Activated CD4-positive, alpha-beta T cell treated with anti-CD3 and anti-CD28 coated beads, Interleukin-2, amount 10 ng/mL, durations not matched to agents 7 days and 5 days (primary cell): ENCODE measurements at places on chromosomes 6 and 20.

GRCh38 chr6:24401458-24401857 is 1.3 kb upstream of the MRS2 start:
- no peak for DNase-seq

DNA sequence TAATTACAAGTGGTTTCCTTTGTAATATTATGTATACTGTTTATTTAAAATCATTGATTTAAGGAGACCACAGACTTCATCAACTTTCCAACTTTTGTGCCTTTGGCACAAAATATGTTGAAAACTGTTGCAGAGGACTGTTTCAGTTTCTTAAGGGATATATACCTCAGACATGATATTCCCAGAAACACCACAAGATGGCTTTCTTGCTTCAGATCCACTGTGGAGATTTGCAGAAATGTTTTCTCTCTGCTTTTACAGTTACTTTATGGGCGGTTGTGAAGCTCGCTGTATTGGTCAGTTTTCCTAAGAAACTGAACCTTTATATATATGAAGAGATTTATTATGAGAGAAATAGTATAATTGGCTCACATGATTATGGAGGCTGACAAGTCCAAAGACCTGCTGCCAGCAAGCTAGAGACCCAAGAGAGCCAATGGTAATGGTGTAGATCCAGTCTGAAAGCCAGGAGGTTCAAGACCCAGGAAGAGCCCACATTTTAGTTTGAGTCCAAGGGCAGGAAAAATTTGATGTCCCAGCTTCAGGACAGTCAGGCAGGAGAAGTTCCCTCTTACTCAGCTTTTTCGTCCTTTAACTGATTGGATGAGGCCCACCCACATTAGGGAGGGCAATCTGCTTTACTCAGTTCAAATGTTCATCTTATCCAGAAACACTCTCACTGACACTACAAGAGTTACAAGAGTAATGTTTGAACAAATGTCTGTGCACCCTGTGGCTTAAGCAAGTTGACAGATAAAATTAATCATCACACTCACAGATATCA is 12.8 kb downstream of the ME1 start:
- no peak for DNase-seq

DNA sequence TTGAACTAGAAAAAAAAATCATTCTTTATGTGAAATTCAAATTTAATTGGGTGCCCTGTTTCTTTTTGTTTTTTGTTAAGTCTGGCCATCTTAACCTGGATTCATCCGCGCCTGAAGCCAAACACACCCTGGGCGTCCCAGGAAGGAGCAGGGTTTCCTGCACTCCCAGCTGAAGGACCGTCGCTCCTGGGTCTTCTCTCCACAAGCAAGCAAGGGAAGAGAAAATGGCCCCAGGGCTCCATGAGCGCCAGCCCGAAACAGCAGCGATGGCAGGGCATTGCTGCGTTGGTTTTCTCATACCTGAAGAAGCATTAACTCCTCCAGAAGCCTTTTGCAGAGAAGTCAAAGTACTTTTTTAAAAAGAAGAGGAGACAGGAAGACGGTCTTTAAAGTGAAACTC is 105.4 kb upstream of the AFDN start:
- no peak for DNase-seq

- DNase-seq: no peak
Measured at GRCh38 chr6:26502165-26502564, 2.1 kb downstream of the BTN1A1 start.

DNA sequence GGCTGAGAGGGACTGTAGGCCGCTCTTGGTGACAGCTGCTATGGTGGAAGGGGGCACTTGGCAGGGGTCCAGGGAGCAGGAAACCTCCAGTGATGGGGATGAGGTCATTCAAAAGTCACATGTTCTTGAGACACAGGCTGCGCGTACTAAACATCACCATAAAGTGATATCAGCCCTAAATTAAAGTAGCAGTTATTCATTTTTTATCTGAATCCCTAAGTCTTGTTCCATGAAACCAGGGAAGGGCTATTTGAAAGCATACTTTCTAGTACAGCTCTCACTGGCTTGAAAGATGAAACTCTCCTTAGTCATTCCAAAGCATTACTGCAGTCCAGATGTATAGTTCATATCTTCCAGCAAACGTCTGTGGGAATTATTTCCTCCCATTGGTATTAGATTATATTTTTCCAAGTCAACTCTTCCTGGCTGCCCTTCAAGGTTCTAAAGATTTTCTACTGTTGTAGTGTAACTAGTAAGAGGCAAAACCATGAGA is 373.1 kb downstream of the CD109 start:
- no peak for DNase-seq

GRCh38 chr6:128316258-128316929 is 204.0 kb downstream of the PTPRK start:
- no peak for DNase-seq

GRCh38 chr6:19602434-19603013 is 234.6 kb upstream of the ID4 start:
- no peak for DNase-seq

DNA sequence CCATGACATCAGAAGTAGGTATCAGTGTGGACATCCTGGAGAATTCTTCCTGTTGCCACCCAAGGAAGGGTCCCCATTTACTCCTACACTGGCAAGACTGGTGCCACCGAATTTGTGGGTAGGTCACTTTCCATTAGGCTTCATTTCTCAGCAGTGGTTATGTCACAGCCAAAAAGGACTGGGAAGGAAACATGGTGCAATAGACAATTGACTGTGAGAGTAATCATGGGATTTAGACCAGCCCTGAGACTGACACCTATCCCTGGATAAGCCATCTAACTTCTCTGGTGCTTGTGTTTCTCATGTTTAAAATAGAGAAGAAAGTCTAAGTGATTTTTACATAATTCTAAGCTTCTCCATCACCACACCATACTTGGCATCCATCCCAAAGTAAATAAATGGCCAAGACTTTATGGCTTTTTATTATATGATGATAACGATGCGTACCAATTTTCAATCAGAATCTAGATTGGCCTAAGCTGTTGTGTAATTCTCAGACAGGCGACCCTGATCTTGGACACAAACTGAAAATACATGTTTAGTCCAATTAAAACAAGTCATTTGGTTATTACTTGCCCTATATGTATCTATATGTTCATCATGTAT is 10.2 kb downstream of the SMPDL3A start:
- DNase-seq: no peak

DNA sequence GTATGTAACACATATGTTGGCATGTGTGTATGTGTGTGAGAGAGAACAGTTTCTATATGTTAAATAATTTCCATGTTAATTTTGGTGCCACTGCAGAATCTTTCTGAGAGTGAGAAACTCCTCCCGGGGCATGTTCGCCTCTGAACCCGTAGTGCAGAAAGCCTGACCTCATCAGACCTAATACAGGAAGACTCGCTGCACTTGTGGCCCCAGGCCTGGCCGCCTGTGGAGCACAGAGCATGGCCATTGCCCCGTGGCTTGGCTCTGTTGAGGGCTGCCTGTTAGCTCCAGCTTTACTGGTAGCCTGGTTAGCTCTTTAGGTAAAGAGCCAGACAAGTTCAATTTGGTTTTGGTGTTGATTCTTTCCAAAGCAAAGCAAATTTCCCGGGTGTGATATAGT is 25.5 kb downstream of the FARS2 start:
- DNase-seq: no peak

GRCh38 chr20:24741493-24742072 is 207.5 kb upstream of the CST7 start:
- no peak for DNase-seq

DNA sequence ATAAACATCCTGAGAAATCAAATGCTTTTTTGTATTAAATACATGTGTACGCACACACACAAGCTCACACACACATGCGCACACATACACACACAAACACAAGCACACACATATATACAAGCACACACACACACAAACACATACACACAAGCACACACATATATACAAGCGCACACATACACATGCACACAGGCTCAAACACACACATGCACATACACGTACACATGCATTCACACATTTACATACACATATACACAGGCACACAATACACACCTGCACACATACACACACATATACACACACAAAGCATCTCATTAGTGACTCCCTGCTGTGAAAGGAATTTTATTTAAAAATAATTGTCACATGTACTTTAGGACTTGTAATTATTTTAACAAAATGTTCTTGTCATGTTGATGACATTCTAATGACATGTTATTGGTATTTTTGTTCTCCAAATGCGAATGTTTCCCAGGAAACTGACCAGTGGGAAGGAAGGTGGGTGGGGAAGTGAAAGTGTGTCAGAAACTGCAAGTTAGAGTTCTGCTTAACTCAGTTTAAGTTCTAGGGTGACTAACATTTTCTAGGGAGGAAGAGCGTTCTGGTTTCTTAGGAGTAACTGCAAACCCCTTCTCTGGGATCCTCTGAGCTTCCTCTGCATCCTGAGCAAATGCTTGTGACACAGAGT is 113.9 kb upstream of the ZNF217 start:
- DNase-seq: no peak

DNA sequence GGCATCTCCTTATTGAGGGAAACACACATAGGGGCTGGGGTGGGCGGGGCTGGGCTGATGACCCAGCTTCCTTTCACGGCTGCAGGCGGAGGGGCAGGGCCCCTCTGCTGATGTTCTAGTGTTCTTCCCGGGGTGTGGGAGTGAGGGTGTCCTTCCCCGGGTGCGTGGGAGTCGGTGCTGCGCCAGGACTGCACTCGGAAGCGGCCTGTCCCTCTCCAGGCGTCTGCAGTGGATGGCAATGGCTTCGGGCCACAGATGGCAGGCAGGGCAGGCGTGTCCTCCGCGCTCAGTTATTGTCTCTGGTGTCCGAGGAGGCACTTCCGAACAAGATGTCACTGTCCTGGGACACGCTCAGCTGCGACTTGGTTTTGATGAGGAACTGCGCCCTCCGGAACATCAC is 19.2 kb downstream of the KCNG1 start:
- DNase-seq: no peak

GRCh38 chr20:63290677-63291472 is 2.1 kb upstream of the COL20A1 start:
- peak; percentile 57 for DNase-seq
